ENCODE measurements at places on chromosomes 2 and 18.

DNA sequence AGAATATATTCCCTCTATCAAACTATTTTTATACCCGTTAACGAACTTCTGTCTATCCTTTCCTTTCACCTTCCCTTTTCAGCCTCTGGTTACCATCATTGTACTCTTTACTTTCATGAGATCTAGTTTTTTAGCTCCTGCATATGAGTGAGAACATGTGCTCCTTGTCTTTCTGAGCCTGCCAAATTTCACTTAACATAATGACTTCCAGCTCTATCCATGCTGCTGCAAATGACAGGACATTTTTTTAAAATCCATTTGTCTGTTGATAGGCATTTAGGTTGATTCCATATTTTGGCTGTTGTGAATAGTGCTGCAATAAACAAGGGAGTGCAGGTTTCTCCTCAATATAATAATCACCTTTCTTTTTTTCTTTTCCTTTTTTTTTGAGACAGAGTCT is 8.2 kb upstream of the CCDC195 start:
- DNase-seq = no peak

GRCh38 chr2:68263632-68264031 is 11.3 kb upstream of the PPP3R1 start:
- no peak for DNase-seq

DNA sequence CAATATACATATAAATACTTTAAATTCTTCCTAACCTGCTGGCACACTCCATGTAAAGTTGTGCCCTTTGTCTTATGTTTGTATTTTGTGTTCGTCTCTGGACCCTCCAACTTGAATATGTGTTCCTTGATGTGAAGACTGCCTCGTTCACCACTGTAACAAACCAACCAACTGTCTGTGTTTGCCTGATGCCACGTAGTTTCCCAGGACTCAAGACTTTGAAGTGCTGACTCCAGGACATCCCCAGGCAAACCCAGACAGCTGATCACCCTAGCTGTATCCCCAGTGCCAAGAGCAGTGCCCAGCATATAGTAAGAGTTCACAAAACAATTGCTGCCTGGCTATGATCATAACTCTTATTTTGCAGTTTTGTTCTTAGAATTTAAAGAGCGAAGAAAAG is 15.5 kb upstream of the CD226 start:
- no peak for DNase-seq

GRCh38 chr2:37894047-37894446 is 31.0 kb upstream of the RMDN2 start:
- no peak for DNase-seq

DNA sequence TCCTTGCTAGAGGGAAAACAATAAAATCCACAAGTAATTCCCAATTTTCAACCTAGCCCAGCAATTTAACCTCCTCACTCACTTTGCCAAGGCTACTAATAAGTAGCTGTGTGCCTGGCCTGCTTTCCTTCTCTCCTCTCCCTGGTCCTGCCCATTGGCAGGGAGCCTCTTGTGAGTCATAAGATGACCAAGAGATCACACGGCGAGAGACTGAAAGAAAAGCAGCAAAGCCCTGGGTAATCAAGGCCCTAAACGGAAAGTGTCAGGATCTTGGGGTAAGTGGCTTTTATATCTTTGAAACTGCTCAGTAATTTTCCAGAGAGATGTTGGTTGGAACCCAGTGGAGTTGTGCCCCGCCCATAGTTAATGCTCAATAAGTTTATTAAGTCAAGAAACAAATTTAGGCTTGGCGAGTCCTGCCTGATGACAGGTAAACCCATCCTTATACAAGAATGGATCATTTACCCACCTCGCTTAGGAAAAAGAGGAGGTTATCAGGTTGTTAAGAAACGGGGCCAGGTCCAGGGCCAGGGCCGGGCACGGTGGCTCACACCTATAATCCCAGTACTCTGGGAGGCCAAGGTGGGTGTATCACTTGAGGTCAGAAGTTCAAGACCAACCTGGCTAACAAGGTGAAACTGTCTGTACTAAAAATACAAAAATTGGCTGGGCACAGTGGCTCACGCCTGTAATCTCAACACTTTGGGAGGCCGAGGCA is 10.0 kb upstream of the ADAM17 start:
- no peak for DNase-seq

DNA sequence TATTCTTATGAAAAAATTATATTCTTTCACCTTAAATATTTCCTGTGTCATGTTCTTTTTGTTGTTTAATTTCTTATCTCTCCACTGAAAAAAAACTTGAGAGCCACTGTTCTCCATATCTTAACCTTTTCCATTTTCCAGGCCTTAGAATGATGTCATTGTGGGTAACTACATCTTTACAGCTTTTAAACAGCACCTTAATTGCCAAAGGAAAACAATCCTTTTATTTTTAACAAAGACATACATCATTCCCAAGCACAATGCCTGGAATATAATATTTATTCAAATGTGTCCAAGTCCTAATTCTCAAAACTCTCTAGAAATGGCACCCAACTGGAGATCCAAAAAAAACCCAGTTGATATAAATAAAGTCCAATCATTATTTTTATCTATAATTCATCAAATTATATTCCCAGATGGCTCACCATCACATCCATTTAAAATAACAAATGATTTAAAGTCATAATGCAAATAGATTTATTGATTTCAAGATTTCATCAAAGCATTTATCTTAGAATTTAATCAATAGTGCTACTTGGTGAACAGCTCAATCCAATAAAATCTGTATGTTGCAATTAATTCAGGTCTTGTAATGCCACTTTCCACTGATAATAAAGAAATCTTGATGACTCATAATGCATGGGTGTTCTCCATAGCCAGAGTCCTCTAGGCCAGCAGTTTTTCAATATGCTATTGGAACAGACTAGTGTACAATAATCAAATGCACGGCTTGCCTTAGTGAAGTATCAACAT is 107.1 kb upstream of the MAPRE2 start:
- DNase-seq = no peak

DNA sequence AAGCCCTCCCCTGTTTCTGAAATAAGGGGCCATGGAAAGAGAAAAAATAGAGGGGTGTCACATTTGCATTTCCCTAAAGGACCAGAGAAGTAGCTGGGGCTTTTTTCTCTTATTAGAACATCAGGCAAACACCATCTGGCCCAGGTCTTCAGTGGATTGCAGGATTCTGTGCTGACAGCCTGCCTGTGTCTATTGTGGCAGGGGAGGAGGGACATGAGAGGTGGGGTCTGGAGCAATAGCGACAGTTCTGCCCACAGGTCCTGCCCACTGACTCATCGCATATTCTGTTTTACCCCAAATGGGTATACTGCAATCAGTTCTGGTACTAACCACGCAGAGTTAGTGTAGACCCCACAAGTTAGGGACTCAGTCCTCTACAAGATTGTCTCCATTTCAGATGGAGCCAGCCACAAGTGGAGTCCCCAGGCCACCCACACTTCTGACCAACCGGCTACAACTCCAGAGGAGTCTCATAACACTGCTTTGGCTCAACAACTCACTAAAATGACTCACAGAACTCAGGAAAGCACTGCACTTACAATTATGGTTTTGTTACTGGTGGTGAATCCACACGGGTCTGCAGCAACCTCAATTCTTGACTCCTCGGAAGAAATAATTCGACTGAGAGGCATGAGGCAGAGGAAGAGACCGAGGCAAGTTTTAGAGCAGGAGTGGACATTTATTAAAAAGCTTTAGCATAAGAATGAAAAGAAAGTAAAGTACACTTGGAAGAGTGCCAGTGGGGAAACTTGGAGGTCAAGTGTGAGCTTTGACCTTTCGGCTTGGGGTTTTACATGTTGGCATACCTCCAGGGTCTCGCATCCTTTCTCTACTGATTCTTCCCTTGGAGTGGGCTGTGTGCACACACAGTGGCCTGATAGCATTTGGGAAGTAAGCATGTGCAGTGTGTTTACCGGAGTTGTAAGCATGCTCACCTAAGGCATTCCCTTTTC is 146.4 kb upstream of the SPATS2L start:
- no peak for DNase-seq

Data from stimulated activated CD4-positive, alpha-beta T cell treated with anti-CD3 and anti-CD28 coated beads, TNF-alpha, amount 100 ng/mL, for 24 hours (primary cell).